ENCODE measurements at places on chromosomes 5 and 9.
A peak's percentile ranks its signal among the peaks of the same experiment; 100 is the strongest.

- no peak for DNase-seq
Observed at GRCh38 chr9:6771722-6772121, 13.9 kb downstream of the KDM4C start.

DNA sequence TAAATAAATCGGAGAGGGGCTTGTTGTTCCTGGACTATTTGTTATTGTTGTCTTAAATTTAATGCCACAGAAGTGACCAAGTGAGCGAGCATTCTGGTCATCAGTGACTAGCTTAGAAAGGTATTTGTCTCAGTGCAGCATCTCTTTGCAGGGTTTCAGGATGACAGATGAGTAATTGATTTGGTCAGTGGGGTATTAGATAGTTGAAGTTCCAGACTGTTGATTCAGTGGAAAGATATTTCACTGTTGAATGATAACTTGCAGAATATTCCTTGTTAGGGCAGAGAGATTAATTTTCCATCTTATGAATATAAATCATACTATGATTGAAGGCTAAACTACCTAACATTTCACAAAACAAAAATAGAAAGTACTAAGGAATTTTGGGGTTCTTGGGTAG is 122.4 kb downstream of the TRIO start:
- no peak for DNase-seq

GRCh38 chr9:129781131-129781530 is 21.9 kb upstream of the TOR1B start:
- DNase-seq, result no peak

- no peak for DNase-seq
Observed at GRCh38 chr9:97307091-97307490, 368 bp upstream of the CCDC180 start.

GRCh38 chr5:1156033-1156753 is 44.3 kb upstream of the SLC12A7 start:
- DNase-seq, result no peak

DNA sequence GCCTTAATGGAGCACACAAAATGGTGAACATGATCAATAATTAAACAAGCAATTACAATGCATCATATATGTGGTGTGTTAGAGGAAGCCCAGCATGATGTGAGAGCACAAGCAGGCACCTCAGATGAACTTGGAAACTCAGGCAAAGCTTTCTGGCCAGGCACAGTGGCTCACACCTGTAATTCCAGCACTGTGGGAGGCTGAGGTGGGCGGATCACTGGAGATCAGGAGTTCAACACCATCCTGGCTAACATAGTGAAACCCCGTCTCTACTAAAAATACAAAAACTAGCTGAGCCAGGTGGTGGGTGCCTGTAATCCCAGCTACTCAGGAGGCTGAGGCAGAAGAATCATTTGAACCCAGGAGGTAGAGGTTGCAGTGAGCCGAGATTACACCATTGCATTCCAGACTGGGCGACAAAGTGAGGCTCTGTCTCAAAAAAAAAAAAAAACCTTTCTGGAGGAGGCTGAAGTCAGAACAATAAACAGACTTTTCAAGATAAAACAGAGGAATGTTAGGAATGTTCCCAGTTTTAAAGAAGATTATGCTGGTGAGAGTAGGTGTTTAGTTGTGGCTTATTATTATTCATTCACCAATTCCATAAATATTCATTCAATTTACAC is 159.4 kb downstream of the CEMIP2 start:
- DNase-seq, result no peak

- DNase-seq, result no peak
Observed at GRCh38 chr9:129774791-129775447, 22.1 kb upstream of the PTGES start.

DNA sequence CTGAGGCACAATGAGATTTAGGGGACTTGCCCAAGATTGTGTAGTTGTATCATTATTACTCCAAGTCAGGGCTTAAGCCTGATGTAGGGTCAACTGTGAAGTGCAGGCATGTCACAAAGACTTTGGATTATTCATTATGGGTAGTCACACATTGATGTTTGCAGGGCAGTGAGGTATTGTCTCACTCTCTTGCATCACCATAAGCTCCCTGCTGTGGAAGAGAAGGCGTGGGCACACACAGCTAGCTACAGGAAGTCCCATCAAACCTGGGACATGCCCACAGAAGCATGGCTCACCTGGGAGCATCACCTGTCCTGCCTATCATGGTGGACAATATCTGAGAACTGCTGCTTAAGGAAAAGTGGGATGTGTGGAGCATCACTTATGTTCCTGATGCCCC is 42.1 kb downstream of the TMOD1 start:
- no peak for DNase-seq

DNA sequence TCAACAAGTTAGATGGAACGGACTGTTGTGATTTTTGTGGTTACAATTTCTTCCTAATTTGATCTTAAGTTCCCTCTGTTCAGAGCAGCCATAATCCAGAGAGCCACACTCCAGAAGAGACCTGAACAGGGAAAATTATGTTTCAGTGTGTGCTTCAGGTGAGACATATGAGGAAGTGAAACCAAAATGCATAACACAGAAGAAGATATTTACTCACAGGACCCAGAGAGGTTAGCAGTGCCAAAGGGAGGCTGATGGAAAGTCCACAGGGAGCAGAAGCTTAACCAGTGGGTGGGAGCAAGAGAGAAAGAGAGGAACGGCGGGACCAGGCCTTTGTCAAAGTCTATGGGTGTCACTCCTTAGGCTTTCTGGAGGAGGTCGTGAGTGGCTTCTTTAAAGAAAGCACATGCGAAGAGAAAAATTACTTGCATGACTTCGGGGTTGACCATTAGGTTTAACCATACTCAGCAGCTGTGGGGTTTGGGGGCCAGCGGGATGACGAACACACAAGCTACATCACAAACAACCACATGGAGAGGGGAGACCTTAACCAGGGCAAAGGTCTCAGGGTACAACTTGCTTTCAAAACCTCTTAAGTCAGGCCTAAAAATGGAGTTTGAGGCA is 141.4 kb downstream of the MED10 start:
- DNase-seq, result no peak

DNA sequence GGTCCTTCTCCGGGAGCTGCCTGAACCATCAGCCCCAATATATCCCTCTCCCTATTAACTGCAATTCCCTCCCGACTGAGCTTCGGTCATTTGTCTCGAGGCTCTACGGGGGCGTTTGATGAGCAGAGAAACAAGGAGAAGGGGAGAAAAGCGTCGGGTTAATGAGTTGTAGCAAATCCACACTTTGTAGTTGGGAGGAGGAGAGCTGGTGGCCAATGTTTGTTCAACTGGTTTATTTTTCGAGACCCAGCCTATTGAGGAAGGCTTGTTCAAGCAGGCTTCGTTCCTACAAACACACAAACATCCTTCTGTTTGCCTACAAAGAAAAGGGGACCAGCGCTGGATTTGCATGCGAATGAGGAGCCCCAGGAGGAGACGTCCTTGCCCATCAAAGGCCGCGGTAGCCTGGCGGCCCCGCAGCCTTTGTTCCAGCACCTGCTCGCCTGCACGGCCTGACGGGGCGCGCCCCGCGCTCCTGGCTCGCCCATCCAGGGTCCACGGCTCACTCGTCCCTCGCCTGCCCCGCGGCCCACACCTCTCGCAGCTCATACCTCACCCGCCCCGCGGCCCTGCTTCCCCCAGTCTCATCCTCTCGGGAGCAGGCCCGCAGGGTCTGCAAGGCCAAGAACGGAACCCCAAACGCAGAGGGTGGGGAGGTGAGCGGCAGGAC is 4.6 kb downstream of the FOXD1 start:
- DNase-seq, result no peak

- no peak for DNase-seq
Observed at GRCh38 chr5:10537624-10538023, 26.2 kb upstream of the ANKRD33B start.

DNA sequence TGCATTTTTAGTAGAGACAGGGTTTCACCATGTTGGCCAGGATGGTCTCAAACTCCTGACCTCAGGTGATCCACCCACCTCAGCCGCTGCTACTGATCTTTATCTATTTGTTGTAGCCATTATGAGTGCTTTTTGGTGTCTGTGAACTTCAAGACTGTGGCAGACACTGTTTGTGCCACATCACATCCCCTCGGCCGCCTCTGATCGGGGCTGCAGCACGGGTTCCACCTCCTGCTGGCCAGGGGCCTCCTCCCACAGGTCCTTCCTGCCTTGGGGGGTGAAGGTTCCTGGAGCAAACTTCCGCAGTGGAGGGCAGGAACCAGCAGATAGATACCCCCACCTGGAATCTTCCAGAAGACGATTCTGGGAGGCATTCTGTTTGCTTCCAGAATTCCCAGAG is 98.5 kb downstream of the C9orf50 start:
- no peak for DNase-seq

- no peak for DNase-seq
Observed at GRCh38 chr5:74400067-74400466, 240.5 kb downstream of the ENC1 start.

- DNase-seq, result peak; percentile 41
Observed at GRCh38 chr9:89448381-89448780, 49.5 kb downstream of the SEMA4D start.

Measured in CD4-positive, alpha-beta T cell treated with Interleukin-21 for 1 hour (primary cell).